ENCODE measurements at places on chromosomes 5 and 9.

GRCh38 chr9:98726735-98727134 lies 18.0 kb upstream of the GABBR2 start:
- DNase-seq: no peak

DNA sequence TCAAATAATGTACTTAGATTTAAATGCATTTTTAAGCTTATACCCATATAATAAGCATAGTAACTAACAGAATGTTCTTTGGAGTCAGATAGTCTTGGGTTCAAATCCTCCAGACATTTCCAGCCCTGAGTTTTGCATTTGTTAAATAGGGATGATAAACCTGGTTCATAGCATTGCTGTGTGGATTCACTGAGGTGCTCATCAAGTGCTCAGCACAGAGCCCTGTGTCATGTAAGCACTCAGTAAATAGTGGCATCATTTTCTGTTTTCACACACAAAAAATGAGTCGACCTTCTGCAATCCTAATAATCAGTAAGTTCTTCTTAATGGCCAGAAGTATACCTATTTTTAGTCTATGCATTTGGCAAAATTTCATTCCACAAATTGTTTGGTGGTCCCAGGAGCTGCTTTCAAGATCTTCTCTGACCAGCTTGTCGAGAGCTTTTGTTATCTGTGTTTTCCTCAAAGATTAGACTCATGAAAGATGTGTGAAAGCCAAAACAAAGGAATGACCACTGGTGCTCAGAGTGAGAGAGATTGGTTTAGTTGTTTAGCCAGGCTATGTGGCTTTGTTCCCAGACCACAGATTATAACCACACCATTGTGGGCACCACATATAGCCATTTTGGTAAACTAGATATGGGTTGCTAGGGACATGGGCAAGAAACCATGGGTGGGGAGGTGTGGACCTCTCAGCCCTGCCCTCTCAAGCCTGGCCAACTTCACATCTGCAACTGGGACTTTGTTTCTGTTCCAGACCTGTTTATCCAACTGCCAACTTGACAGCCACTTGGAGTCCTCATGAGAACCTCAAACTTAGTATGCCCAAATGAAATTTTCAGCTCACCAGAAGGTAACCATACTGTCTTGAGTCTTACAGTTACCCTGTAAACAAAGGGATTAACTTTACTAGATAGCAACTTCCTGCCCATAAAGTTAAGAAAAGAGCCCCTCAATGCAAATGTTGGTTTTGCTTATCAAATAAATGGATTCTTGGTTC lies 45.0 kb downstream of the DOCK8 start:
- DNase-seq: no peak

GRCh38 chr5:157744051-157745011 lies 819 bp downstream of the LSM11 start:
- no peak for DNase-seq

GRCh38 chr5:17403695-17404490 lies 94.1 kb upstream of the TAF11L2 start:
- DNase-seq: no peak

DNA sequence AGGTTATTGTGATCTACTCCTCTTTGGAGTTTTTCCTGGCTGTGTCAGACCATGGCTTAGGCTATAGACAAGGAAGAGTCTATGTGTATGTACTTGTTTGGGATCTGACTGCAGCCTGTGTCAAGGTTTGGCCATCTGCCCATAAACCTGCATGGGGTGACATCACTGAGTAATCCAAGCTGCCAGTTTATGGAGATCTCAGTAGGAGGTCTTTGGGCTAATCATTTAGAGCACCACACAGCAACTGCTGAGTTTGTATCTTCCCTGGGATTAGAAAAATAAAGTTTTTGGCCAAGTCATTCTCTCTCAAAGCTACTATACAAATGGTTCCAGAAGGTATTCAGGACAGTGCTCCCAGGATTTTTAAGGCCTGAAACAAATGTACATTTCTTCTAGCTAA lies 65.5 kb upstream of the HSPB3 start:
- DNase-seq: peak; percentile 77

DNA sequence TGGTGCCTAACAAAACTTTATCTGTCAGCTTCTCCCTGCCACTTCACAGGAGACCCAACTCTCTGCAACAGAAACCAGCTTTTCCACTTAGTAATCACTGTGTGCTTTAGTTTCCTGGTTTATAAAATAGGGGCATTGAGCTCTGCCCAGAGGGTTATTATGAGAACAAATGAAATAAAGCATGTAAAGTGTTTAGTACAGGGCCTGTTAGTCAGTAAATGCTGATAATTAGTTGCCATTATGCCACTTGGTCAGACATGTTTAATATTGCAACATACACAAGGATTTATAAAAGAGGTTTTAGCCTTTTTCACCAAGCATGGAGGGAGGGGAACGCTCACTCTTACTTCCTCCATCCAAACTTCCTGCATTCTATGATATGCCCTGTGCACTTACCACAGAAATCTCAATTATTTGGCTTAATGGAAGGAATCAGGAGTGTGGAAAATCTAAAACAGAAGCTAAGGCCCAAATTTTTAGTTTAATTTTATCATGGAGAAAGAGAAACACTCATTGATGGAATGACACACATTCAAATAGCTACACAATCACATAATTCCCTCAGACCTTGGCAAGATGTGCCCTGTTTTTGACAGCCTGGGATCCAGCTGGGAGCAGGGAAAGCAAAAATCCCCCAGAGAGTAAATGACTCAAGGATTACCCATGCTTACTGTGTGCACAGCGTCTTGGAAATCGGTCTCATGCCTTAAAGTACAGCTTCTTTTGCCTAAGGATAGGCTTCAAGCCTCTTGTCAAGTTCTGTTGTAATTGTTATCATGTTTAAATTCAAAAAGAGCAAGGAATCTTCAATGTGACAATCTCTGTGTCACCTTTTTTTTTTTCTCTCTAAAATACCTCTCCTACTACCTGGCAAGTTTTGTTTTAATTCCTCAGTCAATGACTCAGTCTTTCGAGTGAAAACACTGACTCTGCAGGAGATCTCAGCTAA lies 34.0 kb downstream of the ZNF474 start:
- DNase-seq: no peak

GRCh38 chr5:13250464-13251291 lies 693.8 kb downstream of the DNAH5 start:
- DNase-seq: no peak

- DNase-seq: peak; percentile 15
Measured at GRCh38 chr5:90020575-90021538, 388.7 kb downstream of the CETN3 start.

DNA sequence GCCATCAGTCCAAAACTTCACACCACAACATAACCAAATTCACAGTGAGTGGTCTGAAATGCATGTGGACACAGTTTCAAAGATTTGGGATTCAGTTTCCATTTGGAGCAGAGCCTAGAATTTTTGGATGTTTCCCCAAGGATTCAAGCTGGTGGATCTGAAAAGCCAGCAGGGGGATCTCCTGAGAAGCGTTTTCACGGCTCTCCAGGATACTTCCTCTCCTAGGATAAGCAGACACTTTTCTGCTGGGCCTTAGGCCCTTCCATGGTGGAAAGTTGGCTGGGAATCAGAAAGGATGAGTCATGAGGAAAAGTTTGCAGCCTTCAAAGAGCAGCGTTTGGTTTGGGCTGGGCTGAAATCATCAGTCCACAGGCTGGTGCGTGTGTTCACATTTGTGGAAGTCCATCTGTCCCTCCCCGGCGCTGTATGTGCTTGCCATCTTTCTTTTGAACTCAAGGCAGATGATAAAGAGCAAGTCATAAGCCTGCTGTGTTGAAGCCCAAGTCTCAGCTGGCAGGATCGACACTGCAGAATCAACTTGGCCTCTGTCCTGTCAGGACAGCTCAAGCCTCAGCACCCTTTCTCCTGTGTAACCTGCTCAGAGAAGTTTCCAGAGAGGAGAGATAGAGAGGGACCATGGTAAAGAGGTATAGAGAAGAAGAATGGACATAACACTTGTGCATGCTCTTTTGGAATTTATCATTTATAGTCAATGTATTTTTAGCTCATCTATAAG lies 152.6 kb upstream of the MSX2 start:
- DNase-seq: no peak

GRCh38 chr9:81431641-81432040 lies 257.7 kb downstream of the TLE1 start:
- DNase-seq: no peak

- no peak for DNase-seq
Measured at GRCh38 chr5:83077662-83078261, 415 bp downstream of the XRCC4 start.

DNA sequence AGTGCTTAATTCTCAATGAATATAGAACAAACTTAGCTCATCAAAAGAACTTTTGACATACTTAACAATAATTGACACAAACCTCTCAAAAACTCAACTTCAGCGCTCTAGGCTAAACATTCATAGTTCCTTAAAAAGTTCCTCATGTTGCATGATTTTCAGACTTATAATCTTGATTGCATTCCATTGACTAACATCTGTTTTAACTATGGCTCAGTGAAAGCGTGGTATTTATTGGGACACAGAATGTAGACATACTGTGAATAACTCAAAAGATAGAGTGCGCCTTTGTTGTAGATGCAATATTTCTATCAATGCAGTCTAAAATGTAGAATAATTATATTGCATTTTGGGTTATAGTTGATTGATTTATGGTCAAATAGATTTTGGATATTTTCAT lies 227.1 kb upstream of the HAPLN1 start:
- DNase-seq: no peak

GRCh38 chr5:67588389-67588788 lies 391.8 kb upstream of the CD180 start:
- DNase-seq: no peak

DNA sequence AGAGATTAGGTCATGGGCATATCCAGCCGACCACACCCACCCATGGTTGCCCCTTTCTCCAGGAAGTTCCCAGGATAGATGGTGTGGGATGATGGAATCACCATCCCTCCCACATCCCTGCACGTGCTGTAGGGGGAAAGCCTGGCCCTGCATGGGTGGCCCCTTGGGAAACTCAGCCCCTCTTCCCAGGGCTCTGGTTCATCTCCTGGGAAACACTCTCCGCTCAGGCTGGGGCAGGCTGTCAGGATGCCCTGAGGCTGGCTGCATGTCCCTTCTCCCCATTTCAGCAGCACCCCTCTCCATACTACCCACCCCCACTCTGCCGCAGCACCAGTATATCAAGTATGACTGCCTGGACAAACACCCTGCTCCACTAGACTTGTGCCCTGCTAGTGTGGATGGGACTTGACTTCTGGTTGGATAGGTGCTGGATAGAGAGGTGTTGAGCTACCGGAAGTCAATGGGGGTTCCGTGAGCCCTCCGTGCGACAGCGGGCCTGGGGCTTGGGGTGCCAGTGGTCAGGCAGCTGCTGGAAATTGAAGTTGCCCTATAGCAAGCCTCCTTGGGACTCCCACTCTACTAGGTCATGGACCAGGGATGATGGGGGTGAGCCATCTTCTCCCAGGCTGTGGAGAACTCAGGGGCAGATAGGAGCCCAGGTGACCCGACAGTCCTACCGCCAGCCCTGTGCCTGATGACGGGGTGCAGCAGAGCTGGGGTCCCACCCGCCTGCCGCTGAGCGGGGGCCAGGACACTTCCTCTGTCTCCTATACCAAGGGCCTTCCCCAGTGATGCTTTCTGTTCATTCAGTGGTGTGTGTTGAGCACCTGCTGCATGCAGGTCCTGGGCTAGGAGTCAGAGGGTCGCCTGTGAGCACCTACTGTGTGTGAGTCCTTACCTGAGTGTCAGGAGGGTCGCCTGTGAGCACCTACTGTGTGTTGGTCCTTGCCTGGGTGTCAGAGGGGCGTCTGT lies 69.4 kb upstream of the COL5A1 start:
- DNase-seq: no peak

- no peak for DNase-seq
Measured at GRCh38 chr9:115386963-115387770, 269.2 kb upstream of the TNC start.

GRCh38 chr5:173451651-173452050 lies 123.4 kb upstream of the STC2 start:
- DNase-seq: no peak

GRCh38 chr5:157682257-157682656 lies 10.9 kb downstream of the C5orf52 start:
- DNase-seq: no peak

DNA sequence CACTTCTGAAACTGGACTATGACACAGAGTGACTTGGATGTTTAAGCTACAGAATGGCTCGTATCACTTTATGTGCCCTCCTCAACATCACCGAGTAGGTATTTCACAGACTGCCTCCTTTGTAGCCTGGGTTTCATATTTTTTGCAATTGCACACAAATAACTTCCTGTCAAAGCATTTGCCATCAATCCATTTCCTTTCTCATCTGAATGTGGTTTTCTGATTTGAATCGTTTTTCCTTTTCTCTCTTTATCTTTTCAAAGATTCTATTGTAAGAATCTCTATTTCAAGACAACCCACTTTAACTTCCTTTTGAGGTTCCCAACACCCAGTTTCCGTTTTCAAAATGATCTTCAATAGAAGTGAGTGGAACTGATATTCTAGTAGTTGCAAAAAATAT lies 563.8 kb upstream of the ARRDC3 start:
- DNase-seq: no peak
